Osteocyte (in vitro differentiated cells): ENCODE measurements at places on chromosomes 1 and 21. TPM values are rescaled to one million over a fixed set of nuclear protein-coding genes. Genes with fewer than 3 reads are reported as not detected.
A peak's percentile ranks its signal among the peaks of the same experiment; 100 is the strongest.

DNA sequence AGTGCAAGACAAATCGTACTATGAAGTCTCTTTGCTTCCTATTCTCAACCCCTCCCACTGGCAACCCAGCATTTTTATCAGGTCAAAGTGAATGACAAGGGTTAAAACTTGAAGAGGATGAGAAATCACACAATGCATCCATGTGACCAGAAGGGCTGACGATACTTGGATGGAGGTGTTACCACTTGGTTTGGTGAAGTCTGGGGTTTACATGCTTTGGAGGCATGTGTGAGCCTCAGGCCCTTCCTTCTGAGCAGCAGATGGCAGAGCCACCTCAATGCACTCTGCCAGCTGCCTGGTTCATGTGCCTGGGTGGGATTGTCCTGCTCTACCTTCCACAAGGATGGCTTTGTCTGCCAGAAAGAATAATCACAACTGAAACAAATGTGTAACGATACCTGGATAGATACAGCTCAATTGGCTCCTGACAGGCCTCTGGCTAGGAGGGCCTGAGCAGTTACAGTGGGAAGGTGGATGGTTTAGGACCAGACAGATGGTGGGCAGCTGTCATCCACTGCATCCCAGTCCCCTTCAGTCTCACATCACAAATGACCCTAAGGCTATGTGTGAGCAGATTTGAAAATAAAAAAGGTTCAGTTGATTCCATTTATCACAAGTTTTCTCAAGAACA lies 51.5 kb upstream of the CNIH3 start:
- DNase-seq: no peak
- H3K4me1 ChIP-seq: peaks cover 19% of the 10 kb centered on the region
- no peak overlapping the region for H3K4me3 ChIP-seq
- H3K36me3 ChIP-seq: peaks cover 2% of the 10 kb centered on the region
- H3K27me3 ChIP-seq: no peaks in the 10 kb centered on the region

DNA sequence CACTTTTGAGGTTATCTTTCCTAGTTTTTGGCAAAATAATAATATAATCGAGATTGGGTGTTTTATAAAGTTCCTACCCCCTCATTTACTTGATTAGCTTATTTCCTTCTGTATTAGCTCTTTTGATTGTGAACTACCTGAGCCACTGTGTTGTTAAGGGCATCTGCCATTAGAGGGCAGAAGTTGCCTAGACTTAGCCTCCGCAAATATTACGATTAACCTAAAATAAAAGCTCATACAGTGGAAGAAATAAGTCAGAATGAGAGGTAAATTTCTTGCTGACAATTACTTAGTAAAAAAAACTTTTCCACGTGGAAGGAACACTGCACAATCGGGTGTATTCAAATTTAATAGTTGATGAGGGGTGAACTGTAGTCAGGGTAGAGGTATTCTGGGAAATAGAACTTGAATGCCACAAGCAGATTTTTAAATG lies 2.3 kb downstream of the H3-3A start:
- H3K4me3 ChIP-seq: peak overlapping the region; percentile 99
- H3K36me3 ChIP-seq: peaks cover 29% of the 10 kb centered on the region
- DNase-seq: peak; percentile 7
- peak overlapping the region; percentile 60 for H3K27ac ChIP-seq

GRCh38 chr1:172109359-172109758 lies 268.1 kb downstream of the DNM3 start:
- DNase-seq: no peak
- no peaks in the 10 kb centered on the region for H3K27me3 ChIP-seq
- H3K4me3 ChIP-seq: no peak overlapping the region
- H3K27ac ChIP-seq: peak overlapping the region; percentile 25

The COL9A2 gene
- 2.1 and 2.7 TPM in 2 replicates for total RNA-seq

DNA sequence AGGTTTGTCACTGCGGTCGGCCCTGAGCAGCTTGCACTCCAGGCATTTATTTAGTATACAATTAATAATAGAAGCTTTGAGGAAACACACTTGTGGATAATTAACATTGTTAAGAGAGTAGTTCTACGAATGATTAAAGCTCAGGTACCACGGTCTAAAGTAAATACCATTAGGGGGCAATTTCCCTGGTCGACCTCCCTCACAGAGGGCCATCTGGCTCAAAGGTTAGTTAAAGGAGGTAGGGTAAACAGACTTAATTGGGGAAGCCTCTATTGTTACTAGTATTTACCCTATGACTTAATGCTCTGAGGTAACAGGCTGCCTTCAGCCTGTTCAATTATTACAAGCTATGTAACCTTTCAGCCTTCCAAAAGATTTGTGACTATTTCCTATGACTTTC lies 122.3 kb upstream of the SLC44A3 start:
- DNase-seq: no peak
- H3K36me3 ChIP-seq: no peaks in the 10 kb centered on the region
- H3K4me1 ChIP-seq: peaks cover 19% of the 10 kb centered on the region
- no peak overlapping the region for H3K27ac ChIP-seq
- no peak overlapping the region for H3K4me3 ChIP-seq
- H3K27me3 ChIP-seq: peaks cover 3% of the 10 kb centered on the region

GRCh38 chr1:54854381-54855020 lies 32.5 kb downstream of the DHCR24 start:
- peaks cover 39% of the 10 kb centered on the region for H3K36me3 ChIP-seq
- H3K4me1 ChIP-seq: peaks cover 11% of the 10 kb centered on the region
- no peak overlapping the region for H3K27ac ChIP-seq
- DNase-seq: no peak

DNA sequence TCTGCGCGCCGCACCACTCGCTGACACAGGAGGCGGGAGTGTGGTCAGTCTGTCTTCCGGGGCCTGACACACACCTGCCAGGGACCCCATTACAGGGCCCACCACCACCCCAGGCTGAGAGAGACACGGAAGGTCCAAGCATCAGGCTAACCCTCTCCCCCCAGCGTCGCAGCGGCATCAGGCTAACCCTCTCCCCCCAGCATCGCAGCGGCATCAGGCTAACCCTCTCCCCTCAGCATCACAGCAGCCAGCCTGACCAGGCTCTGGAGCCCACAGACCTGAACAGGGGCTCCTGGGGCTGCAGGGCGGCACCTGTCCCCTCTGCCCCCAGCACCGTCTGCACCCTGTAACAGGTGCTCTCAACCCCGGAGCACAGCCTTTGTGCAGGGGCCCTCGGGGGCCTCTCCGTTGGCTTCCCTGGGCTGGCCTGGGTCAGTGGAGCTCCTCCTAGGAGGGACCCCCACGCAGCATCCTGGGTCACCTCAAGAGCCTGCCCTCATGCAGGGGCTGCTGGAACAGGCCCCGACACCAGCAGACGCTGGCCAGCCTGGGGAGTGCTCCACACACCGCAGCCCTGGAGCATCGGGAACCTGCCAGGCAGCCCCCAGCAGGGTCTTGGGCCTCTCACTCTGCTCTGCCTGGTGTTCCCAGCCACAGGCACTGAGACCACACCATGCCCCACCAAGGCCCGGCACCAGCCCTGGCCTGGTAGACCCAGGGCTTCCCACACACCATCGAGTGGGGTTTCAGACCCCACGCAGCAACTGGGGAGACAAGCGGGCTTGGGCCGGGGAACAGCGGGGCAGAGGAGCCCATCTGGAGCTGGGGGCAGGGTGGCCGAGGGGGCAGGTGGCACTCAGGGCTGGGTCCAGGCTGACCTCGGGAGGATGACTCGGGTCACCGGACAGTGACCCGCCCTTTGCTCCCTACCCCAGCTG lies 67.0 kb downstream of the MEGF6 start:
- H3K4me1 ChIP-seq: peaks cover 68% of the 10 kb centered on the region
- peak overlapping the region; percentile 87 for H3K27ac ChIP-seq
- H3K36me3 ChIP-seq: no peaks in the 10 kb centered on the region
- DNase-seq: no peak
- no peak overlapping the region for H3K4me3 ChIP-seq

DNA sequence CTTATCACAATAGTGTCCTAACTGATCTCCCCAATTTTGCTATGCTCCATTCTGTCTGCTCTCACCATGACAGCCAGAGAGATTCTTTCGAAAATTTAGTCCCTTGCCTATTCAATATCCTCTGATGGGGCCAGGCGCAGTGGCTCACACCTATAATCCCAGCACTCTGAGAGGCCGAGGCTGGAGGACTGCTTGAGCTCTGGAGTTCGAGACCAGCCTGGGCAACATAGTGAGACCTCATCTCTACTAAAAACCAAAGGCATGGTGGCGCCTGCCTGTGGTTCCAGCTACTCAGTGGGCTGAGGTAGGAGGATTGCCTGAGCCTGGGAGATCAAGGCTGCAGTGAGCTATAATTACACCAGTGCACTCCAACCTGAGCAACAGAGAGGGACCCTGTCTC lies 16.1 kb upstream of the PDZK1IP1 start:
- no peak overlapping the region for H3K27ac ChIP-seq
- peaks cover 50% of the 10 kb centered on the region for H3K27me3 ChIP-seq
- H3K36me3 ChIP-seq: peaks cover 2% of the 10 kb centered on the region

- H3K4me1 ChIP-seq: peaks cover 69% of the 10 kb centered on the region
- no peaks in the 10 kb centered on the region for H3K27me3 ChIP-seq
- peaks cover 1% of the 10 kb centered on the region for H3K36me3 ChIP-seq
- peak overlapping the region; percentile 73 for H3K4me3 ChIP-seq
- H3K27ac ChIP-seq: peak overlapping the region; percentile 92
Observed at GRCh38 chr1:155126556-155127104, 1.0 kb upstream of the EFNA1 start.

DNA sequence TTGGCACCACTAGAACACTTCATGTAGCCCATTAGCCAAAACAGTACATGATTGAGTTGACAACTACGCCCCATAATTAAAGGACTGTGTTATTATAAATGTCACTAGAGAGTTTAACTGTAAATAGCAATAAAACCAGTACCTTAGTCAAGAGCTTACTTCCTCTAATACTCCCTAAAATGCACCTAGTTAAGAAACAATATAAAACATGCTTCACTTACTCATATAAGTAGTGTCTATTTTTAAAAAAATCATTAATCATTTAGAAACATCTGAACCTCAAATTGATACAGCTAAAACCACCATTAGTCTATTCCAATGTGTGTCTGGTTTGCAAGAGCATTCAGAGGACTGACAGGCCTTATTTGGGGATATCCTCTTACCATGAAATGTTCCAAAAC lies 25.3 kb downstream of the PTP4A2 start:
- H3K27me3 ChIP-seq: no peaks in the 10 kb centered on the region
- H3K4me3 ChIP-seq: no peak overlapping the region
- peaks cover 2% of the 10 kb centered on the region for H3K4me1 ChIP-seq
- DNase-seq: no peak

GRCh38 chr1:10682449-10683309 lies 113.8 kb downstream of the CASZ1 start:
- no peak overlapping the region for H3K4me3 ChIP-seq
- no peaks in the 10 kb centered on the region for H3K36me3 ChIP-seq
- peaks cover 23% of the 10 kb centered on the region for H3K4me1 ChIP-seq
- DNase-seq: no peak

The CD101 gene
- total RNA-seq: 0.50 and 0.78 TPM in 2 replicates

- no peaks in the 10 kb centered on the region for H3K36me3 ChIP-seq
- H3K27me3 ChIP-seq: peaks cover 36% of the 10 kb centered on the region
- peaks cover 7% of the 10 kb centered on the region for H3K4me1 ChIP-seq
- DNase-seq: no peak
- no peak overlapping the region for H3K27ac ChIP-seq
Observed at GRCh38 chr1:229784834-229785233, 158.8 kb downstream of the URB2 start.

DNA sequence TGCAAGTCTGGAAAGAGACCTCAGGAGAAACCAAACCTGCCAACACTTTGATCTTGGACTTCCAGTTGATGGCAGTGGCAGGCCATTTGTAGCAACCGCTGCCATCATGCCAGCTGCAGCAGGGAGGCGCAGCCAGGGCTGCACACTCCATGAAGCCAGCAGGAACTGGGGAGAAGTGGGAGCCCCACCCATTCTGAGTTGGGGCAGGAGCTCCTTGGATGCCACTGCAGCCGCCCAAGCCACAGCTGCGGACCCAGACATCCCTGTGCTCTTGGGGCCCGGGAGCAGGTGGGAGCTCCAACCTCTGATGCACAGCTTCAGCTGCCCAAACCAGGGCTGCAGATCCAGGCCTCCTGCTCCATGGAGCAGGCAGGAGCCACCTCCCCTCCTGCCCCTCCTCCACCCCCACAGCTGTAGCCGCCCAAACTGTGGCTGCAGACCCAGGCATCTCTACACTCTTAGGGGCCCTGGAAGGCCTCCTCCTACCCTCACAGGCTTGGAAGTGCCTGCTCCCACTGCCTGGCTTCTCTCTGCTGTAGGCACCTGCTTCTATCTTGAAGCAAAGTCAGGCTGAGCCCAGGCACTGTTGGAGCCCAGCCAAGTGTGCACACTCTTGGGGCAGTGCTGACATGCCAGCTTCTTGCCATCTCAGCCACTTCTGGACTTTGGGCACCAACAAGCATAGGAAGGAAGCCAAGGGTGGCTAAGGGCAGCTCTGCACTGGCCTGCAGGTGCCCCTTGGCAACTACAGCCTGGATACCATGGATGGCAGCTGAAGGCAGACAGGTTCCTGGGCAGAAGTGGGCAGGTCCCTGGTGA lies 20.0 kb upstream of the DISP1 start:
- DNase-seq: no peak
- no peak overlapping the region for H3K4me3 ChIP-seq
- H3K36me3 ChIP-seq: no peaks in the 10 kb centered on the region
- no peaks in the 10 kb centered on the region for H3K4me1 ChIP-seq
- H3K27ac ChIP-seq: no peak overlapping the region

GRCh38 chr1:7589080-7589735 lies 181.9 kb upstream of the VAMP3 start:
- H3K36me3 ChIP-seq: no peaks in the 10 kb centered on the region
- H3K4me3 ChIP-seq: no peak overlapping the region
- no peak overlapping the region for H3K27ac ChIP-seq
- DNase-seq: no peak
- H3K27me3 ChIP-seq: peaks cover 3% of the 10 kb centered on the region
- no peaks in the 10 kb centered on the region for H3K4me1 ChIP-seq

DNA sequence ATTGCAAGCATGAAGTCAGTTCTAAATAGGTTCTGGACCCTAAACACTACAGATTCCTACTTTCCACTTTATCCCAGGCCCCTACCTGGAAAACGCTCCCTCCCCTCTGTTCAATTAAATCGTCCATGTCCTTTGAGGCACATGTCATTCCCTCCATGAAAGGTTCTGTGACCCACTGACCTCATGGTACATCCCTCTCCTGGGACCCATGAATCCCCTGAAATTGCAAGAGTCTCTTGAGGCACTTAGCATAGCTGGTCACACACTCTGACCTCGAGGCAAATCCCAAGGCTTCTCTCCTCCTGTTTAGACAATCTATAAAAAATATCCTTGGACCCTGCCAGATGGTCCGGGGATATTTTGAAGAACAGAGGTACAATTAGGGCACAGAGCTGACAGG lies 34.3 kb upstream of the KRTAP19-8 start:
- peaks cover 21% of the 10 kb centered on the region for H3K27me3 ChIP-seq
- no peaks in the 10 kb centered on the region for H3K36me3 ChIP-seq
- H3K4me3 ChIP-seq: no peak overlapping the region
- DNase-seq: peak; percentile 30
- H3K4me1 ChIP-seq: no peaks in the 10 kb centered on the region

GRCh38 chr1:165891111-165891860 lies 63.9 kb downstream of the UCK2 start:
- peaks cover 14% of the 10 kb centered on the region for H3K36me3 ChIP-seq
- no peak for DNase-seq
- H3K27me3 ChIP-seq: no peaks in the 10 kb centered on the region
- H3K4me1 ChIP-seq: peaks cover 63% of the 10 kb centered on the region

The NBL1 gene
- total RNA-seq: 547 and 561 TPM in 2 replicates

The S100B gene
- not detected in 2 replicates for total RNA-seq
